Stimulated activated CD4-positive, alpha-beta T cell treated with anti-CD3 and anti-CD28 coated beads, Interleukin-1b, Interleukin-23, amount 100 ng/mL, for 48 hours (primary cell): ENCODE measurements at places on chromosomes 6 and 20.

DNA sequence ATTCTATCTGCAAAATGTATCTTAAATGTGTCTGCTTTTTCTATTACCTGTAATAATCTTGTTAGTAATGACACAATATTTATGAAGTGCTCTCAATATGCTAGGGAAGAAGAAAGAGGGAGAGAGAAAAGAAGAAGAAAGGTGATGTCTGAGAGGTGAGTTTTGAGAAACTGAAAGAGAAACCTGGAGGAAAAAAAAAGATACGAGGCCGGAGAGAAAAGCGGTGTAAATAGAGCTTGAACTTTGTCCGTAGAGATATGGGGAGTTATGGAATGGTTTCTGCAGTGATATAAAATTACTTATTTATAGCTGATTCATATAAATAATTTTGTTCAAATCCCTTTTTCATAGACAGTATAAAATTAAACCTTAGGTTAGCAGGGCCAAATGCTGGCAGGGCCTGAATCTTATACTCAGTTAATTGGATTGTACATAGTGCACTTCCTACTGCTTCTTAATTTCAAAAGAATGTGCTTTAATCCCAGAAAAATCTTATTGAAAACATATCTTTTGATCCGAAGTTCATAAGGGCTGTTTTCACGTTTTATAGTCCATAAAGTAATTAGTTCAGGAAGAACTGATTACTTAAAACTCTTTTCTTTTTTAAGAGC, 43.0 kb downstream of the MYB start:
- DNase-seq = no peak

- no peak for DNase-seq
Measured at GRCh38 chr20:57211908-57212533, 54.4 kb downstream of the BMP7 start.

- no peak for DNase-seq
Measured at GRCh38 chr6:137780447-137781034, 86.5 kb upstream of the TNFAIP3 start.

GRCh38 chr6:65998544-65998943, 291.5 kb upstream of the EYS start:
- DNase-seq = no peak

GRCh38 chr6:131262060-131262459, 126.8 kb downstream of the AKAP7 start:
- no peak for DNase-seq
